ENCODE measurements at places on chromosomes 13 and 19.
A peak's percentile ranks its signal among the peaks of the same experiment; 100 is the strongest.

DNA sequence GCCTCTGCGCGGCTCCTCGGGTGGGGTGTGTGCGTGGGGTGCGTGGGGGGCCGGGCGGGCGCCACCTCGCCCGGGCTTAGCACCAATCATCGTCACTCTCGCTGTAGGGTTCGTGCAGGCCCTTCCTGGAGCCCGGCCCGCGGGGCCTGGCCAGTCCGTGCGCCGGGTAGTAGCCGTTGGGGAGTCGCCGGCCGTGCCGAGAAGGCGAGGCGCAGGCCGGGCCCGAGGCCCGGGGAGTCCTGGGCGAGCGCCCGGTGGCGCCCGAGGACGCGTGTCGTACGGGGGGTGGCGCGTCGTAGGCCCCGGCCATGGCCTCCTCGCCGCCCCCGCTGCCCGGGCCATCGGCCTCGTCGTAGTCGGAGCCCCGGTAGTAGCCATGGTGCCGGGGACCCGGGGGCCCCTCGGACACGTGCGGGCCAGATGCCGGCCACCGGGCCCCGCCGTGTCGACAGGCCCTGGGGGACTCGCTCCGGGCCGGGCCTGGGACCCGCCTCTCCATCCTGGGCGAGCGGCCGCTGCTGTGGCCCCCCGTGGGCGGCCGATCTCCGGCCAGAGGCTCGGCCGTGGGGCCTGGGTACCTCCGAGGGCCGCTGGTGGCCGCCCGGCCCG is 57.1 kb downstream of the IER2 start:
- H3K27me3 ChIP-seq = no peaks in the 10 kb centered on the region
- H3K36me3 ChIP-seq = no peaks in the 10 kb centered on the region
- no peak overlapping the region for H3K27ac ChIP-seq
- H3K4me1 ChIP-seq = peaks cover 4% of the 10 kb centered on the region
- no peak overlapping the region for H3K4me3 ChIP-seq

DNA sequence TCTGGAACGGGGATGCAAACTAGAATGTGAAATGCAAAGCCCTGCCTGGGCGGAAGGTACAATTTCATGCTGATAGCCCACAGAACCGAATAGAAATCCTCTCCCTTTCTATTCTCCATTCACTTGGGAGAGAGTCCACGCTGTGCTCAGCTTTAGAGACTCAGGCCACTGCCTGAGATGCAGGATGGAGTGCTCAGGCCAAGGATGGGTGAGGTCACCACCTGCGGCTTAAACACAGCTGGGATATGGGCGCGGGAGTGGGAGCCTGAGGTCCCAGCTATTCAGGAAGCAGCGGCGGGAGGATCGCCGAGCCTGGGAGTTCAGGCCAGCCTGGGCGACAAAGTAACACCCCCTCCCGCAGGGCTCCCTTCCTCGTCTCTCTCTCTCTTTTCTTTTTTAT is 446 bp upstream of the ZNF83 start:
- H3K4me3 ChIP-seq = peak overlapping the region; percentile 16
- no peaks in the 10 kb centered on the region for H3K27me3 ChIP-seq
- no peak for DNase-seq
- no peak overlapping the region for H3K27ac ChIP-seq
- H3K36me3 ChIP-seq = no peaks in the 10 kb centered on the region

DNA sequence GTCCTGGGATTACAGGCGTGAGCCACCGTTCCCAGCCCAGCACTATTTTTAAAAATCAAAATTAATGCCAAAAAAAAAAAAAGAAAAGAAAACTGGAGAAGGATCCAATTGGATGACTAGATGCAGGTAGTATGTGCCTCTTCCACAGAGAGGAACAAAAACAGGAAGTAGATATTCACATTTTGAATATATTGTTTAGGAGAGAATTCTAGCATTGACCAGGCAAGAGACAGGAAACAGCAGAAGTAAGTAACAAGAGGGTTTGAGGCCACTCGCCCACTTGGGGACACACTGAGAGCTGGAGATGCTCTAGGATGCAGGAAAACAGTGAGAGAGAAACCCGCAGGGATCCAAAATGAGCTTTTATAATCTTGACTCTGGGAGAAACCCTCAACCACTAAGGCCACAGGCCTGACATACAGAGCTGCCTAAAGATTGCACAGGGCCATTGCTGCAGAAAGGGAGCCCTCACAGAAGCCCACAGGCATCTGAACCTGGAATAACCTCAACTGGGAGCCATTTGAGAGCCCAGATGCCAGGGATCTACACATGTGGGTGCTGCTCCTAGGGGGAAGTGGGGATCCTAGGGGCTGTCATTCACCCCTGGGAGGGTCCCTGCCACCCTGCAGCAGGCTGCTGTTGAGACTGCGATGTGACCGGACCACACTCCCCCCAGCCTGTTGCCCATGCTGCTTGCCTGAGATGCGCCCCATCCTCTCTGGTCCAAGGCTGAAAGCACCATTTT is 28.2 kb downstream of the IGFL2 start:
- no peaks in the 10 kb centered on the region for H3K4me1 ChIP-seq
- no peak for DNase-seq
- no peak overlapping the region for H3K27ac ChIP-seq
- no peaks in the 10 kb centered on the region for H3K36me3 ChIP-seq
- H3K27me3 ChIP-seq = no peaks in the 10 kb centered on the region
- H3K4me3 ChIP-seq = no peak overlapping the region

DNA sequence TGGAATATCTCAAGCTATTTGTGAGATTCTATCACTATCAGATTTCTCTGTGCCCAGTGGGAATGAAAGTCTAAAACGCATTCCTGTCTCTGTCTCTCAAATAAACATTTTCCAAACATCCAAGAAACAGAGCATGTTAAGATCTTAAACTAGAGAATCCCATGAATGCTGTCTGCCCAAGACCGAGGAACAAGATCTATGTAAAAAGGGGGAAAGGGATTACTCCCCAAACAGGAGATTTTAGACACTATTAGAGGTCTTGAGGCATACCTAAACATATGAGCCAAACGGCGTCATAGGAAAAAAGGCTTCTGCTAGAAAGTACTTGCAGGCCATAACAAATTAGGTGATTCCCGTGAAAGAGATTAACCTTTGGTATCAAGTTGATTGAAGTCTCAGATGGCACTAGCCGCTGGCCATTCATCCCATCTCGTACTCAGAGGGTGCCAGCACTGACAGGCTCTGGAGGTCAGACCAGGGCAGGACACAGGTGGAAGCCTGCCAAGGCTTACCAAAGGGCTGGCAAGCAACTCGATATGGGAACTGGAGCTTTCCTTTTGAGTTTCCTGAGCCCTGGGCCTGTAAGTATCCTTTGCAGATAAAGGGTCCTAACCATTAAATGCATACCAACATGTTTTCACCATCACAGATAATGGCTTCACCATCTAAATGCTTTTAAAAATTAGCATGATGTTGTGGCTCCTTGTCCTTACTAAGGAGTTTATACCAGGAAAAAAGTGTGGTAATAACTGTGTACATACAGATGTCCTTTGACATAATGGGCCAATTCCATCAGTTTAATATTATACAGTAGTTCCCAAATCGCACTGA is 225.2 kb downstream of the FOXO1 start:
- H3K27me3 ChIP-seq = no peaks in the 10 kb centered on the region
- H3K4me3 ChIP-seq = no peak overlapping the region
- DNase-seq = no peak
- H3K4me1 ChIP-seq = no peaks in the 10 kb centered on the region

DNA sequence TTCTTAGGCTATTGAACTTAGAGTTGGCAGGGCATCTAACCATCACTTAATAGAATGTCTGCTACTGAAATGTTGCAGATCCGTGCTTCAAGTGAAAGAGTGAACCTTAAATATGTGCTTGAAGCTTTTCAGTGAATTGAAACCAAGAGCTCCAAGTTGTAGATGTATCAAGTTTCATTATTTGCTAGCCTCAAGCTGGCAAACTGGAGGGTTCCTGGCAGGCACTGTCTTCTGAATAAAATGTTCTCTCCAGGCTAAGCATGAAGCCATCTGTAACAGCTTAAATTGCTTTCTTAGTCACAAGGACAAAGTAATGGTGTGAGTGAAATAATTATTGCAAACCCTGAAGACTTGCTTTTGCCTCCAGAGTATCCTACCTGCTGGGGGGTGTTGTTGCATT is 415.0 kb upstream of the SPRY2 start:
- H3K4me1 ChIP-seq = no peaks in the 10 kb centered on the region
- no peak overlapping the region for H3K27ac ChIP-seq
- H3K4me3 ChIP-seq = no peak overlapping the region
- H3K36me3 ChIP-seq = no peaks in the 10 kb centered on the region
- no peaks in the 10 kb centered on the region for H3K27me3 ChIP-seq

DNA sequence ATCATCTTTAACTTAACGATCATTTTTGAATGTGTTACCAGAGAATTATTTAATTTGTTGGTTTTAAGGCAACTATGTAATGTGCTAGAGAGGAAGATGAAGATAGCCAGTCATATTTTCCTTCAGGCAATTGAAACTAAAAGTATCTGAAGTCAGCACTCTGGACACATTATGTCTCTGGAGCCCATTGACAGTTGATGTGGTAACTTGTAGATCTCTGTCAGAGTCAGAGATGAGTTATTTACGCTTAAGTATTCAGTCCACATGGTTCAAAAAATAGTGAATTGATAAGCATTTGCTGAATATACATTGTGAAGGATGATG is 2.1 kb downstream of the ZMYM2 start:
- H3K27me3 ChIP-seq = no peaks in the 10 kb centered on the region
- no peaks in the 10 kb centered on the region for H3K4me1 ChIP-seq
- no peak overlapping the region for H3K27ac ChIP-seq
- H3K4me3 ChIP-seq = no peak overlapping the region
- no peak for DNase-seq

DNA sequence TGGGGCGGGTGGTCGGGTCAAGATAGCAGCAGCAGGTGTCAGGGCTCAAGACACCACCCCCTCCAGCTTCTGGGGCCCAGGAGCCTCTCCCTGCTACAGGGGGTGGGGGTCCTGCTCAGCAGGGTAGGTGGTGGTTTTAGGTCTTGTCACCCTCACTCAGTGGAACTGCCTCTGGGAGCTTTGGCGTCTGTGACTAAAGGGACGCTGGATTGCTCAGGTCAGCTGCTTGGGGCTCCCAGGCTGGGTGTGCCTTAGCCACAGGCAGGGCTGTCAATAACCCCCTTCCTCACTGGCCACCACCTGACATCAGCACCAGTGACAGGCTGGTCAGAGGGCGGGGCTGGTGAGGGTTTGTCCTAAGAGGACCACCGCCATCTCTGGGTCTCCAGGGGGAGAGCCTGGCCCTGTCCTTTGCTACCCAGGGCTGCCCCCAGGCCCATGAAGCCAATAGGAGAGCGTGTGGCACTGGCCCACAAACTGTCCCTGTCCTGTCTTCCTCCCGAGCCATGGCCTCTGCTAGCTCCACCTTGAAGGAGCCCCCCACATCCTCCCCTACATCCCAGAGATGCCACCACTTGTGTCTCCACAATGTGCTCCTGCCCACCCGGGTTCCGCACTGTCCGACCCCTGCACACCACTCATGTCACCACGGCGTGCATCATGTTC is 36.4 kb downstream of the MAU2 start:
- no peak for DNase-seq
- H3K36me3 ChIP-seq = peaks cover 31% of the 10 kb centered on the region
- H3K27ac ChIP-seq = no peak overlapping the region
- H3K27me3 ChIP-seq = no peaks in the 10 kb centered on the region

- no peaks in the 10 kb centered on the region for H3K36me3 ChIP-seq
- H3K27me3 ChIP-seq = no peaks in the 10 kb centered on the region
- no peak overlapping the region for H3K4me3 ChIP-seq
- H3K4me1 ChIP-seq = no peaks in the 10 kb centered on the region
Observed at GRCh38 chr19:20321139-20321763, 154.2 kb downstream of the ZNF486 start.

GRCh38 chr19:30082168-30082567 is 140.1 kb downstream of the URI1 start:
- DNase-seq = no peak
- H3K27ac ChIP-seq = no peak overlapping the region
- H3K4me1 ChIP-seq = no peaks in the 10 kb centered on the region

DNA sequence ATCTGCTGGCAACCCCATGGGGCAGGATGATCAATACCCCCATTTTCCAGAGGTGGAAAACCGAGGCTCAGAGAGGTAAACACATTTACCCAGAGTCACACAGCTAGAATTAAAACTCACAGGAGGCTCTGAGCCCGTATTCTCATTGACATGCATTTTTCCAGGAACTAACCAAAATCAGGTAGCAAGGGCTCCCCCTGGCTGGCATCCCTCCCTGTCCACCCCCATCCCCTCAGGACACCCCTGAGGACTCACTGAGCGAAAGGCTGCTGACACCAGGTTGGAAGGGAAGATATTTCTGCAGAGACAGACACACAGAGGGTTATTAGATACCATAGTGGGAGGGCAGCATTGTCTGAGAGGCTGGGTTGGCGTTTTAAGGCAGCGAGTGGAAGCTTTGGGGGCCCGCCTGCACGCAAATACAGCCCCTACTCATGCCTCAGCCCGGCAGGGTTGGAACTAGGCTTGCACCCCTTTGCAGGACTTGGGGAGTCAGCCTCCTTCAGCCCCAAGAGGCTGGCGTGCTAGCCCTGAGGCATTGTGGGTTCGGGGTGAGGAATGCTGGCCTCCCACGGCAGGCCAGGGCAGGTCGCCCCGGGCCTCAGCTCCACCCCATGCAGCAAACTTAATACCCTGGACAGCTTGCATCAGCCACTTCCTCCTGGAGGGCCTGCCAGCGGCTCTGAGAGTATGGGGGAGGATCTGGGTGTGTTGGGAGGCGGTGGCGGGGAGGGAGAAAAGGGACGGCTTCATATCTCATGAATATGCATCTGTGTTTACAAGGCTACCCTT is 3.9 kb downstream of the SLC1A5 start:
- H3K27ac ChIP-seq = no peak overlapping the region
- no peak overlapping the region for H3K4me3 ChIP-seq
- no peak for DNase-seq
- peaks cover 7% of the 10 kb centered on the region for H3K4me1 ChIP-seq
- H3K27me3 ChIP-seq = no peaks in the 10 kb centered on the region
- peaks cover 23% of the 10 kb centered on the region for H3K36me3 ChIP-seq

GRCh38 chr13:44433863-44434765 is 60.5 kb downstream of the SERP2 start:
- no peak overlapping the region for H3K4me3 ChIP-seq
- no peak overlapping the region for H3K27ac ChIP-seq
- DNase-seq = no peak
- H3K4me1 ChIP-seq = peaks cover 2% of the 10 kb centered on the region
- H3K27me3 ChIP-seq = no peaks in the 10 kb centered on the region
- H3K36me3 ChIP-seq = peaks cover 8% of the 10 kb centered on the region

- no peaks in the 10 kb centered on the region for H3K4me1 ChIP-seq
- no peak overlapping the region for H3K27ac ChIP-seq
- H3K36me3 ChIP-seq = peaks cover 9% of the 10 kb centered on the region
Observed at GRCh38 chr19:58429745-58430144, 10.2 kb downstream of the ZNF132 start.

GRCh38 chr13:21069561-21070004 is 8.2 kb upstream of the LATS2 start:
- H3K27me3 ChIP-seq = no peaks in the 10 kb centered on the region
- H3K4me1 ChIP-seq = 0 out of 2 replicates have a peak, but pooled peaks cover 1% of the 10 kb centered on the region
- no peak for DNase-seq

- H3K27me3 ChIP-seq = peaks cover 47% of the 10 kb centered on the region
- H3K4me1 ChIP-seq = no peaks in the 10 kb centered on the region
- no peaks in the 10 kb centered on the region for H3K36me3 ChIP-seq
- no peak overlapping the region for H3K4me3 ChIP-seq
- H3K27ac ChIP-seq = no peak overlapping the region
Observed at GRCh38 chr19:30223866-30224688, 148.1 kb upstream of the ZNF536 start.
